Cortex of kidney (tissue), 1 donor: ENCODE measurements at places on chromosomes 5 and 9.

DNA sequence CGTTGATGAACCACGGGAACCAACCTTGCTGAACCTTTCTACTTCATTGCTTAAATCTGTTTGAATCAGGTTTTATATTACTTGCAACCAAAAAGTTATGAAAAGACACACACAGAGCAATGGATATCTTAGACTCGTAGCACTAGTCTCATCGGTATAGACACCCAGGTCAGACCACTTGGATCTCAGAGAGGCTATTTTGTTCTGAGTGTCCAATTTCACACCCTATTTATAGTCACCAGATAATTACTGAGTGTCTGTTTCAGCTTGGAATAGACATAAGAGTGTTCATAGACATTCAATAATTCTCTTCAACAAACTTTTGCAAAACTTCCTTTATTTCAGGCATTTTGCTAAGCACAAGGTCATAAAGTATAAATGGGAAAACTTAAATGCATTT, 145.4 kb upstream of the EGFLAM start:
- no peak for DNase-seq

DNA sequence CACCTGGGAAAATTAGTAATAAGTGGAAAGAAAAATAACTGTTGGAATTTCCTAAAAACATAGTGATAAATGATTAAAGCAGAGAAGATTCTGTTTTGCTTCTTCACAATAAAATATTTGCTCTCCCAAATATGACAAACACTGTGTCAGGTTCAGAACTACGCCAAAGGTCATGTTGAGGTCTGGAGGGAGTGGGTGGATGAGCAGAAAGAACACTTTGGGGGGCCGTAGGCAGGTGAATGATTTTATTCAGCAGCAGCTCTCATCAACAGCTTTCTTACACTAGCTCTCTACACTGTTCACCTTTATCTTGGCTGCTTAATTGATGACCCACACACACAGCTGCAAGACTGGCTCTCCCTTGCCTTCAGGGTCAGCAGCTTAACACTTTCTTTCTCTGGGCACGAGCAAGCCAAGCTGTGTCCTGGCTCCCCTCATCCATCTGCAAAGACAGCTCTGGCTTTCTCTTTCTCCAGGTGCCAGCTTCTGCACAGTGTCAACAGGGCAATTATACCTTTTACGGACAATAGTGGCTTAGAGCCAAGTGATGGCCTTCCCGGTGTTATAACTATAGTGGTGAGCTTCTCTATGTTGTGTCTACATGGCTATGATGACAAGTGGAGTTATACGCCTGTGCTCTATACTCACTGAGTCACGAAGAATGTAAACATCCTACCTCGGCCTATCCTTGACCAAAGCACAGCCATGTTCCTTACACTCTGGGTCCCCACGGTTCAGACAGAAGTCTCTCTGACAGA, 18.9 kb upstream of the GPX8 start:
- no peak for DNase-seq

DNA sequence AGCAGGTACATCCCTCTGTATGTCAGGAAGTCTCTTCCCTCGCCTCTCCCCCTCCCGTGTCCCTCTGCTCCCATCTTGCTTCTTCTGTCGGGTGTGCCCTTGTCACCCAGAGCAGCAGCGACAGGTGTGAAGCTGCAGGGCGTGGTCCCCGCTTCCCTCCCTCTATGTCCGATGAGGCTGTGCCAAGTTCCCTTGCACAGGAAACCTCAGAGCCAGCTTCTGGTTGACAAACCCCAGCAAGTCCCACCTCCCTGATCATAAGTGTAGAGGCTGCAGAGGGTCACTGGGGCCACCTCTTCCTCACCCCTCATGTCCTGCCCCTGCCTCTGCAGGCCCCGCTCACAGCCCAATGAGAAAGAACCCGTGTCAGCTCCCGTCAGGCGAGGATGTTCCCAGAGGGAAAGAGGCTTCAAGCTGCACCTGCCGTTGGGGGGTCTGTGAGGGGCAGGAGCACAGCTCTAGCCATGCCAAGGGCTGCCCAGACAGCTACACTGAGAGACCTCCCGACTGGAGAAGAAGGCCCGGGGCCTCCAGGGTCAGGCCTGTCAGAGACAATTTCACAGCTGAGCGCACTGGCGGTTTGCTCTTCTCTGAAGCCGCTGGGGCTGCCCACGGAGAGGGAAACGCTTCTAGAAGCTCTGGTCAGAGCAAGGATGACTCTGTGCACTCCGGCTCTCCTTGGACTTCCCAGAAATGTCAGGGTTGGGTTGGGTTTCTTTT, 73.3 kb downstream of the AK8 start:
- no peak for DNase-seq

GRCh38 chr5:28542987-28543386, 1504.6 kb upstream of the CDH9 start:
- DNase-seq: no peak

DNA sequence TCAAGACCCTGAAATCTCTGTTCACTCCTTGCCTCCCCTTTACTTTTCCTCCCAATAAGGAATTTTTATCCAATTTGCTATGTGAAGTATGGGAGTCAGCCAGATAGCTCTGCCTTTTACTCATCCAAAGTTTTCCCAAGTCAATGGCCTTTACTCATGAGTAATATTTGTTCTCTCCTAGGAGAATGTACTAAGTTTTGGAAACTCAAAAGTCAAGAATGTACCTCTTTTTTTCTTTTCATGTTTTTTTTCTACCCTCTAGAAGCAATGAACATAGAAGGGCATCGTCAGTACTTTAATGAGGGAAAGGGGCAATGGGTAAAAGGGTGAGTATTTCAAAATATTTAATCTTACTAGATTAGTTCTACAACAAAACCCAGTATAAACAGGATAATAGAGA, 140.2 kb upstream of the SGCD start:
- no peak for DNase-seq

- DNase-seq: no peak
Observed at GRCh38 chr5:169051351-169051750, 249.6 kb downstream of the SLIT3 start.

DNA sequence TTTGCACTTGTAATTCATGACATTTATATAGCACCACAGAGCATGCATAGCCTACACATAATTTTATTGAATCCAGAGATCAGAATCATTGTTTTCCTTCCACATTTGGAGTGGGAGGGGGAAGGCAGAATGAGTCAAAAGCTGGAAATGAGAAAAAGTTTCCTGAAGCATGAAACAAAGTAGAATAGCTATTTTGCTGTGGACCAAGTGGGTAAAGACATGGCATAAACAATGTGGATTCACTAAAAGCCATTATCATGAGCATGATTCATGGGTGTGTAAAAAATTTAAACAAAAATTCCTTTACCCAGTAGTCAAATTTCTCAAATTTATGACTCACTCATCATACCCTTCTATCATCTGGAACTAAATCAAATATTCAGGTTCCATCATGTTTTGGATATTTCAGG, 97.9 kb downstream of the YIPF5 start:
- DNase-seq: no peak

DNA sequence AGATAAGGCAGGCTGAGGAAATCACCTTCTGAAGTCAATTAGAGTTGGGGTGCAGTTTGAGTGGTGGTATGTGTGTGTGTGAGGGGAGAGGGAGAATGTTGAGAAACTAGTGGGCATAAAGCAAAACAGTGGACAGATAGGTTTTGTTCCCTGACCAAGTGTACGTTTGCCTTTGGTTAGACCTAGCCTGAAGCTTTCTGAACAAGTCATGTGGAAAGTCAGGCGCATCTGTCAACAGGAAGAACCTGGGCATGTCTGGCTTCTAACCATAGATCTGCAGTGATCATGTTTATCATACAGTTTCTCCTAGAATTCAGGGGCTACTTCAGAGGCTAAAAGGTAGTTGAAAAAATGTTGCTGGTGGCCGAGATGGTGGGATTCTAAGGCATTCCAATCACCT, 143.2 kb upstream of the PCA3 start:
- no peak for DNase-seq

DNA sequence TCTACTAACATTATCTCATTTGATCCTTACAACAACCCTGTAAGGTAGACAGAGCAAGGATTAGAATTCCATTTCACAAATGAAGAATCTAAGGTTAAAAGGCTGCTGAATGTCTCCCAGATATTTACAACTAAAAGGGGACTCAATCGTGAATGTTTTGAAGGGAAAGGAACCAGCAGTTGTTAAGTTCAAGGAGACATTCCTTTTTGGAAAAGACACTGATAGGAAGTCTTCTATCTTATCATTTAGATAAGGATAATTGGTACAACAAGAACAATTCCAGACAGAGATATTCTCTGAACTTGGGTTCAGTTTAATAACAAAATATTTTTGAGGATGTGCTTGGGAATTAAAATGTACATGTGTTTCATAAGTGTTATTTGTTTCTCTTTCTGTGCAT, 37.5 kb upstream of the CER1 start:
- no peak for DNase-seq

DNA sequence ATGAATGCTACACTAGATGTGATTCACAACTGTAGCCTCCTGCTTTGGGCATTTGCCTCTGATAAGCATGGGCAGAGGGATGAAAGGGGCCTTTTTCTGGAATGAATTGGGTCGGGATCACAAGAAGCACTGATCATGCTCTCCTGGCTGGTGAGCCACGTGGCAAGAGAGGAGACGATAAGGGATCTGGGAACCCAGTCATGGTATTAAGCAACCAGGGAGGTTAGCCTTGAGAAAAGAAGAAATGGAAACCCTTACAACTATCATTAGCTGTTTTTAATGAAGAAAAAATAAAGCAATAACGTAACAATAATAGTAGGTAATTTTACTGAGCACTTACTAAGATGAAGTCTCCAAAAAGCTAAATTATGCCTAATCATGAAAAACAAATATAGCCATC, 50.0 kb upstream of the RAI14 start:
- no peak for DNase-seq

GRCh38 chr5:24475101-24475500, 169.7 kb downstream of the CDH10 start:
- DNase-seq: no peak

DNA sequence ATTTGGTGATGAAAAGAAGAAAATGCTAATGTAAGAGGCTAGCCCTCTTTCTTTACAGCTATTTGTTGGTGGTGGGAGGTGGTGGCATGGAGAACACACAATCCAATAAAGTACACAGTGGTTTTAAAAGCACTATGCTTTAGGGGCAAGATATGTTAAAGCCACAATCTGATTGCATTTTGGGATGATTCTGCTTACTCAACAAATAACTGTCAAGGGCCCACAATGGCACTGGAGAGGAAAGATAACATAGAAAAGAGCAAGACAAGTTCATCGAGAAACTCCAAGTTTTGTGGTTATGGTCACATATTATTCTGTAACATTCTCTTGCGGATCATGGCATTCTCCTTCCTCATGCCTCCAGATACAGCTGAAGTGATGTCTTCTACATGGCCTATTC, 38.8 kb downstream of the OTP start:
- no peak for DNase-seq

DNA sequence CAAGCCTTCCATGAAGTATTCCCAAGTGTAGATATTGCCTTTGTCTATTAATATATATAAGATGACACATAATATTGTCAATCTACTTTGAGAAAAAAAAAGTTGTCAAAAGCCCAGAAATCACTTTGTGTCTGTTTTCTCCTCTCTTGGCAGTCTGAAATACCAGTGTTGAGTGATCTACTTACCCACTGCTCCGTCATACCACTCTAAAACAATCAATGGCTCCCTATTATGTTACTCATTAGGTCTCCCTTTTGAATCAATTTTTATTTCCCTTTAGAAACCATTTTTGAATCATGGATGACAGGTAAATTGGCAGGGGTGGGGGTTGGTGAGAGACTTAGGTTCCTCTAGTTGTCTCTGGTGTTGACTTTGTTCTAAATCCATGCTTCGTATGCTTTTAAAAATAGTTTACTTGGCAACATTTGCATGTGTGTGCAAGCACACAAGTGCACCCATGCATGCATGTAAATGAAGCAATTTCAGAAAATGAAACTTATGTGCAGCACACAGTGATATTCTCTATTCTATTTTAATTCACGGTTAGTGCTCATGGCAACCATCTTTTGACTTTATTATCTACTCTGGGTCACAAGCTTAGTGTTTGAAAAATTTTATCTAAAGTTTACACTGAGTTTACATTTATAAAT, 378.9 kb downstream of the RAB3C start:
- DNase-seq: no peak

DNA sequence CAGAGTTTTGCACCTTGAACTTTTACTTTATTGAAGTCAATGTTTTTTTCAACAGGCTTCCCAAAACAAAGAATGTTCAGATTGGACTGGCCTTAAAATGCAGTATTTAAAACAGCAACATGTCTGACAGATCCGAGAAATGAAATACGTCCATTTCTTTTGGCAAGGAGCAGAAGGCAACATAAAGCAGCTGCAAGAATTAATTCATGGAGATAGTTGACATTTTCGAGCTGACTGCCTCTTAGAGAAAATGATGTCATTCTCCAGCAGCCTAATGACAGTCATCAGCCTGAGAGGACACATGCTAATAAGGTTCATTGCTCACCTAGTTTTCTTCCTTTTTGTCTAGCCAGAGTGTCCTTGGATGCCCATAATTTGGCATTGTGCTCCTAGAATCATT, 232.2 kb upstream of the SEMA6A start:
- no peak for DNase-seq

- no peak for DNase-seq
Observed at GRCh38 chr5:124660229-124661093, 86.0 kb downstream of the ZNF608 start.

GRCh38 chr9:120360046-120360445, 219.9 kb downstream of the CDK5RAP2 start:
- no peak for DNase-seq
